ENCODE measurements at places on chromosomes 12 and 14.
A peak's percentile ranks its signal among the peaks of the same experiment; 100 is the strongest.

GRCh38 chr14:24122416-24122815 is 7.7 kb upstream of the NRL start:
- no peak for DNase-seq

DNA sequence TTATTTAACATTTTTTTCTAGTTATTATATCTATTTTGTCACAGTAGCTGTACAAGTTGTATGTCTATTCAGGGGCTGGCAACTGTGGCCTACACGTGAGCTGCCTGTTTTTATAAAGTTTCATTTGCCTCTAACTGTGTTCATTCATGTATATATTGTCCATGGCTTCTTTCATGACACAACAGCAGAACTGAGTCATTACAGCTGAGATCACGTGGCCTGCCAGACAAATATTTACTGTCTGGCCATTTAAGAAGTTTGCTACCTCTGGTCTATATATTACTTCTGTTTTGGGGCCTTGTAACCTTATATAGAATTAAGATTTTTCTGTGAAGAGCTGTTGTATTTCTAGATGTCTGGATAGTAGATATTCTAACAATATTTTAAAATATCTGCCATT is 37.9 kb downstream of the KIAA0586 start:
- no peak for DNase-seq

DNA sequence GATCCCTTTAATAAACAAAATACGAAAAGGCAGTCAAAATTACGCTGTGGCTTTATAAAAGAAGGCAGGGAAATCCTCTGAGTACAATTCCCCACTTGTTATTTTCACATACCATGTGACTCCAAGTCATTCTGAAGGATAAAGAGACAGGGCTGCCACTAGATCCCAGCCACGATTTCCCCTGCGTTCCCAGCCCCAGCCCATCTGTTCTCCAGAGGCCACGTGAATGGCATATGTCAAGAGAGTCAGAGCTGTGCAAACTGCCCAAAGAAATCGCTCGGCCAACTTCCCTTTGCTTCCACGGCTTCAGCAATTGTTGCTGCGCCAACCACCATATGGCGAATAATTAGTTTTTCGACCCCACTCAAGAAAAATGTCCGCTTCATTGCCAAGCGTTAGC is 161.3 kb downstream of the C12orf42 start:
- DNase-seq = peak; percentile 31

- no peak for DNase-seq
Measured at GRCh38 chr12:8603856-8604255, 8.8 kb downstream of the AICDA start.

DNA sequence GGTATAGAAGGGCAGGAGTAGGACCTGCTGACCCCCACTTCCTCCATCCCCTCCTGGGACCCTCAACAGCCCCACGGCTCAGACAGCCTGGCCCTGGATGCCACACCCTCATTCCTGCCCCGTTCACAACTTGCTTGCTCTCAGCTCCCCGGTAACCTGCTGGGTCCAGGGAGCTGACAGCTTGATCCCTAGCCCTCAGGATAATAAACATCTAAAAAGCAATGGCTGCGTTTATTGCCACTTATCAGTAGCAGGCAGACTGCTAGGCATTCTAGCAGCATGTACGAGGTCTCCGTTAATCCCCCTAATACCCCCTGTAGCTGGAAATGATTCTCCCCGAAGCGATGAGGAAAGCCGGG is 24.3 kb upstream of the RPLP0 start:
- DNase-seq = no peak

DNA sequence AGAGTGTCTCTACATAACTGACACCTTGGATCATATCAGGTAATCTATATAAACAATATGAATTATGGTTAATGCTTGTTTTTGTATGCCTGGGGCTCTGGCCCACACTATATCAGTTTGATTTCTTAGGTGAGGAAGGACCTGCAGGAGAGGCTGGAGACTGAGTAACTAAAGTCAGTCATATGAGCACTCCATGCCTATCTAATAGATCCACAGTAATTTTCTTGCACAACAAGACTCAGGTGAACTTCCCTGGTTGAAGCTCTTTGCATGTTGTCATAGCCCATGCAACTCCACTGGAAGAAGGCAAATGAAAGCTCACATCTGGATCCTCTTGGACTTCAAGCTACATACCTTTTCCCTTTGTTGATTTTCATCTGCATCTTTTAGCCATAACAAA is 62.3 kb downstream of the CDK17 start:
- no peak for DNase-seq

All from retina (tissue), 1 donor.